ENCODE measurements at places on chromosomes 7 and 10.

DNA sequence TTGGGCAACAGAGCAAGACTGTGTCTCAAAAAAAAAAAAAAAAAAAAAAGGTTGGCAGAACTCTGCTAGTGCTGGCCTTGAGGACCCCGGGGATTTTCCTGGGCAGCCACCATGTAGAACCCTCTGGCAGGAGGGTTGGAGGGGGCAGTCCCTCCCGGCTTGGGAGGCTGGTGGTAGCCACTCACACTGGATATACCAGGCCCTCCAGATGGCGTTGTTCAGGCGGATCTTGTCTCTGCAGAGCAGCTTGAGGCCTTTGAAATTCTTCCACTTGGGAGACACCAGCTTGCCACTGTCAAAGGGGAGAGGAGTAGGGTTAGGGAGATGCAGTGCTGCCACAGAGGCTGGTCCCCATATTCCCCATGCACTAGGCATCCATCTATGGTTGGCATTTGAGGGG is 8.4 kb downstream of the MLXIPL start:
- no peak for DNase-seq

DNA sequence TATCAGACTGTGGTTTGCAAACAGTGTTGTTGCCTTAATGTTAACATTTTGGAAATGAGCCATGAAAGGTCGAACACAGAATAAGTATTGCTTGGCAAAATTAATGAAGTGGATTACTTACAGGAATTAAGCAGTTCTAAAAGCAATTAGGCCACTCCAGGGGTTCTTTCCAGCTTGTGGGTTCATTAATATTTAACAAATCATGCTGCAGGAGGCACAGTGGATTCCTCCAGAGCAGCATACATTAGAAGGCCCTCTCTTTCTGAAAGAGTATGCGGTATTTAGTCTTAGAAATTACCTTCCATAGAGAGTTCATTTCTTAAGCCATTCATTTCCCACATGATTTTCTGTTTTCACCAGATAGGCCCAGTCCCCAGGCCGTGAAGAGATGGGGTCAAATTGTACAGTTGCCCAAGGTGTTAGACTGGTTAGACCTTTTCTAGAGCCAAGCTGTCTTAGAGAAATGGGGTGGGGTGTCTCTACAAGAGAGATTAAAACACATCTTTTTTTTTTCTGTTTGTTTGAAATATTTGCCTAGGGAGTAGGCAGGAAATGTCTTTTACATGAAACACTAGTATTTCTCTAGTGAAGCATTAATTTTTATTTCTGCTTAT is 40.0 kb upstream of the AGR3 start:
- no peak for DNase-seq

DNA sequence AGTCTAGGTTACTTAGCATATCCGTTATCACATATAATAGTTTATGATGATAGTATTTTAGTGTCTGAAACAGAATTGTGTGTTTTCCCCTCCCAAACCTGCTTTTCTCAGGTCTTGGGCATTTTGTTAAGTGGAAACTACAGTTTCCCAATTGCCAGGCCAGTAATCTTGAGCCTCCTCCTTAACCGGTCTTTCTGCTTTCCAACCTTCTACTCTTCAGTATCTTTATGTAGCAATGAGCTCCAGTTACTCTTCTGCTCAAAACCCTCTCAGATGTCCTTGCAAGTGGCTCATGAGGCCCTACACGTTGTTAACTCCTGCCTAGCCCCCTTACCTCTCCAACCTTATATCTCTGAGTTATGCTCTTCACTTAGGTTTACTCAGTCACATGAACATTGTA is 22.0 kb downstream of the WAC start:
- no peak for DNase-seq

- DNase-seq = no peak
These were observed 15.0 kb downstream of the MIOS start for GRCh38 chr7:7581531-7582179.

GRCh38 chr7:149670288-149670687 is 103.1 kb downstream of the ZNF467 start:
- DNase-seq = no peak

- no peak for DNase-seq
These were observed 17.6 kb downstream of the RSU1 start for GRCh38 chr10:16799621-16800020.

DNA sequence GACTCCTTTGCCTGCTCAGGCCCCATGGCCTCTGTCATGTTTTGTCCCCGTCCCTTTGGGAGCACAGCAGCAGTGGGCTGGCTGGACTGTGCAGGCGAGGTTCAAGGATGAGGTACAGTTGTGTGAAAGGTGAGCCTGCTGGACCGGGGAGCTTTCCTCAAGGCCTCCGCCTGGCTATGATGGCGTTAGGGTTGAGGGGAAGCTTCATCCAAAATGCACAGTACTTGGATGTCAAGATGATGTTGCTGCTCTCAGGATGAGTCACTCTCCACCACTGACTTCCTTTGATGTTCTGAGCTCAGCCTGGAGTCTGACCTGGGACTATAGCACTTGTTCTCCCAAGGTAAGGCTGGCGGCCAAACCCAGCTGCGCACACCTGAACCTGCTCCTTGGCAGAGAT is 152.7 kb upstream of the SHH start:
- no peak for DNase-seq

DNA sequence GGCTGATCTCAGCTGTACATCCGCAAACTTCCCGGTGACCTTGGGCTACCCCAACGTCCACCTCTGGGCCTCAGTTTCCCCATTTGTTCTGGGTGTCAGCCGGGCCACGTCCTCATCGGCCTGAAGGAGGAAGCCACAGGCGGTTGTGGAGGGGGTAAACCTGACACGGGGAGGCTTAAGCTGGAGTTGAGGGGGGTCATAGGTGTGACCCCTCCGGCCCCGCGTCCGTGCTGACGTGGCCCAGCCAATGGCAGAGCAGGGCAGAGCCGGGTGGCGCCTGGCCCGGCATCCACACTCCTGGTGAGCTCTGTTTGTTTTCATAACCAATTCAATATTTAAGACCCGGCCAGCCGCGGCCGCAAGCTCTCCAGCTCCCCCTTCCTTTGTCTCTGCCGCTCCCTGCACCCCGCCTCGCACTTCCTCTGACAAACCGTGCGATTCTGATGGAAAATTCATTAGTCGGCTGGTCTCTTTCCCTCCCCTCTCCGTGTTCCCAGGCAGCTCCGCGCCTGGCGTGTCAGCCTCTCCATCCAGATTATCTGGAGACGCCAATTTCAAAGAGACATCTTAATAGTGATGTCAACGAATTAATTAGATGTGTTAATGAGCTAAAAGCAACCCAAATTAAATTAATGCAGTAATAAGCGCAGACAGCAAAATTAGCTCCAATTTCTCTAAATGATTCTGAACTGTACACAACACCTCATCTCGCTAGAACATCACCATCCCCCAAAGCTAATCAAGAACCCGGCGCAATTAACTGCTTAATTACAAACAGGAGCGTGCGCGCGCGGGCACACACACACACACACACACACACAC is 55.4 kb downstream of the MICALL2 start:
- no peak for DNase-seq

DNA sequence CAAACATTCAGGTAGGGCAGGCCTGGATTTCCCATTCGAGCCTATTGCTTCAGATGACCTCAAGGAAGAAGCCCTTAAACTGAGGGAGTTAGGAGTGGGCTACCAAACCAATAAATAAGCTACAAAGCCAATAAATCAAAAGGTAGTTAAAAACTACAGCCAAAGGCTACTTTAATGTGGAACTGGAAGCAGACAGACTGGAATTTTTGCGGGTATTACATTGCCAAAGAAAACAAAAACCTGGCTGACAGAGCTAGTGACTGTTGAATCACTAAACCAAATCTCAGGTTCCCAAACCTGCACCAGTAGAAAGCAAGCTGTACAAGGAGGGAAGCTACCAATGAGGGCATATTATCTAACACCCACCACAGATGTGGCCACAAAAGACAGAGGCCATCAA is 315.6 kb downstream of the GRM8 start:
- DNase-seq = no peak

- no peak for DNase-seq
These were observed 80.1 kb upstream of the PRSS1 start for GRCh38 chr7:142669074-142669654.

GRCh38 chr7:152073352-152073751 is 47.9 kb downstream of the GALNT11 start:
- no peak for DNase-seq

DNA sequence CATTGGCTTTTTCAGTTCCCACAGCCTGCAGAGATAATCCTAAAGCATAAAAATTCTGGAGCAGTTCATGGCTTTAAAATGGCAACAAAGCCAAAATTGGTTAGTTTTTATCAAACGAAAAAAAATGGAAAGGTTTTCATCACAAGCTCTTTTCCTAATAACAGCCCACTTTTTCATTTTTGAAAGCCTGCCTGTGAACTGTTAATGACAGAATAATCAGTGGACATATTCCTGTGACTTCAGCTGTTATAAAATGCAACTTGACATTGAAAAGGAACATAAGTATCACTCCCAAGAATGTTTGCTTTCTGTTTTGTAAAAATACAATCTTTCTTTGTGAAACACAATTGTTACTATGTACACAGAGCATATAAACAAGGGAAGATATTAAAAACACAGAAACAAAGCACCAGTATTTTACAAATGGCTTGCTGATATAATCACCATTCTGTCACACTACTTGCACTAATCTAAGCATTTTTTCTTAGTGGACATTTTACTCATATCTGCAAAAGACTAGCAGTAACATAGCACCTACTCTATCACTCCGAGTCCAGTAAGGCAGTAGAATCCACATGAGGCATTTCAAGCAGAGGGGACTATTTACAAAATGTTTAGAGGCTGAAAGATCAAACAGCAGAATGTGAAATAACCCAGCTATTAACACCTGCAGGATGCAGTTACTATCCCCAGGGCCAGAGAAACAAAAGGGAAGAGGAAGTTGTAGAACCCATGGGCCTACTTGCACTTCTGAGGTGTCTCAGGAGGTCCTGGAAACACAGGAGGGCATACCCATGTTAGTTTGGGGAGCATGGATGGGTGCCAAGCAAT is 26.4 kb downstream of the MACC1 start:
- DNase-seq = no peak

GRCh38 chr10:1747590-1748157 is 10.3 kb upstream of the ADARB2 start:
- no peak for DNase-seq

DNA sequence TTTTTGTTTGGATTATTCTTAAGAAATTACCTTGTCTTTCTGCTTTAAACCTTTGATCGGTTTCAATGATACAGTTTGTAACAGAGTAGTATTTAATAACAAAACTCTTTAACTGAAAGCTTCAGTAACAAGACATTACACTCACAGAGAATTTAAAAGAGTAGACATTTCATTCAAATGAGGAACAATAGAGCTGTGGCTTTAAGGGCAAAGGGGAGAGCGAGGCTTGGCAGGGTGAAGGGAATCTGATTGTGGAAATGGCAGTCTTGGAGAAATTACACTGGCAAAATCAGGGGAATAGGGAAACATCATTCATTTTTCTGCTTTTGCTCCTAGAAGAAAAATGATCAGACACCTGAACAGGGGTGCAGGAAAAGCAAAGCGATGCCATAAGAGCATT is 5.1 kb upstream of the HIPK2 start:
- DNase-seq = no peak

DNA sequence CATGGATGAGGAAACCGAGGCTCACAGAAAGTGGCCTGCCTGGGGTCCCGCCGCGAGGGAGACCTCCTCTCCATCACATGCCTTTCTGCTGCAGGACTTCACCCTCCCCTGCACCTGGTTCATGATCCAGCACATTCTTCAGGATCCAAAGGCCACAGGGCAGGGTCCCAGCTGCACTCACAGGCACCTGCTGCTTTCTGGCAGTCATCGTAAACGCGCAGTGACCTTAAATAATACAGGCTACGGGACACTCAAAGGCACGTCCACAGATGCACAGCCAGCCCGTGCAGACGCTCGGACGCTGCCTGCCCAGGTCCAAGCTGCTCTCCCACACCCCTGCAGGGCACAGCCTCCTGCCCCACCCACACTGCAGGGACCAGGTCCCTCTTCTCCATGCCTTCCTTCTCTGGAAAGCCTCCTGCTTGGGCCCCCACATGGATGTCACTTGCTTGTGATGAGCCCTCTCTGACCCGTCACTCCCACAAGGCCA is 49.9 kb downstream of the CALML3 start:
- DNase-seq = peak; percentile 72

GRCh38 chr10:15393139-15393825 is 22.2 kb upstream of the FAM171A1 start:
- DNase-seq = no peak

DNA sequence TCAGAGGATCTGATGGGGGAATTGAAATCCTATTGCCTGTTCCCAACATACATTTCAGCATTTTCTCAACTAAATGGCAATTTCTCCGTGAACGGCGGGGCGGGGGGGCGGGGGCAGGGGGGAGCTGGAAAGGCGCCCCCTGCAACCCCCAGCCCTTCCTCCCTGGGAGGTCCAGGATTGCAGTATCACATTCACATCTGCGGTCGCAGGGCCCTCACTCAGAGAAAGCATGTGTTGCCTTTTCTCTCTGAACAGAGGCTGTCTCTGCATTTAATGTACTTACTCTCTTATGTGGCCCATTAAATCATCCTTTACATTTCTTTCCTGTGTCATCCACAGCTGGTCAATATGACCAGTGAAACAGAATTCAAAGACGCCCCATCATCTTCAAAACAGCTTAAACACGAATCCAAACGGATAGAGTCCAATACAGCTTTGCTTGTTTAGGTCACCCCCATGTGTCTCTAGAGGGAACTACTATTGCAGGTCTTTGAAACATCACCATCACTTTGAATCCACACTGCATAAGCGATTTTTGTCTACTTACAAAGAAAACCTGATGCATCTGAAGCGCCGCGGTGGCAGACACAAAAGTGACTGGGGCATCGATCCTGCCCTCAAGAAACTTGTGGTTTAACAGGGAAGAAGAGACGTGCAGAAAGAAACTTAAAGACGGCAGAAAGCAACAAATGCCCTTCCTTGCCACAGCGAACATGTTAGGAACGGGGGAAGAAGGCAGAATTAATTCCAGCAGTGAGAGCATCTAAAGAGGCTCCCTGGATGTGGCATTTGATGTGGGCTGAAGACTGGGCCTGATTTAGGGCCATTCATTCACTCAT is 17.0 kb upstream of the ECHDC3 start:
- no peak for DNase-seq

DNA sequence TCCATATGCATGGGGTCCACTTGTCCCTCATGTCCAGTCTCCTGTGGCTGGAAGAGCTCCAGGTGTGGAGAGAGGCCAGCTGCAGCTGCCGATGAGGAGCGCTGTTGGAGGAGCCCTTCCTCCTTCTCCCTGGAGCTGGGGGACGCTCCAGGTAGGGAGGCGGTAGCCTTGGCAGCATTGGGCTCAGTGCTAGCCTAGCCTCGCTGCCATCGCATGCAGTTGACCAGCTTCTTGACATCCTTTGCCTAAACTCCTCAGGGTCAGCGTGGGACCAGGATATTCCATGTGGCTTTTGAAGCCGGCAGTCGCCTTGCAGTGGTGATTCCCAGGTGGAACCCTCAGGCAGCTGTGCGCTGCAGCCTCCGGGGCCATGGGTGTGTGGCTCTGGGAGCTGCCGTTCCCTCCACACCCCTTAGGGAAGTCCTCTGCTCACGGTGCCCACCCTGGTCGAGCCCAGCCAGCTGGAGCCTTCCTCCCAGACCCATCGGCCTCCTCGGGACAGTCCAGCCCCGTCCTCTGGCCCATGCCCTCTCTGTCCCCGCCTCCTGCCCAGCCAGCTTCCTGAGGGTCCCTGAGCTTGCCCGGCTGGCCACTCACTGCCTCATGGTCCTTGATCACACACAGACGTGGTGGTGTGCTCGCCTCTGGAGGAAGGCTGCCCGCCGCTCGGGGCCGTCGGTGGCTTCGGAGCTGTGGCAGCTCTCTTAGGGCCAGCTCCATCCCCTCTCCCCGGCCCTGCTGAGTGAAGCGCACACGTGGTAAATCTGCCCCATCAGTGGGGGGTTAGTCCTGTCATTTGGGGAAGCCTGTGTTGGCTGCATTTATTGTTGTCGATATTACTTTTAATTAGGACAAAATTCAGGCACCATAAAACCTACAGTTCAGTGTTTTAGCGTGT is 21.2 kb downstream of the INPP5A start:
- no peak for DNase-seq
